ENCODE measurements at places on chromosomes 1 and 21.
A peak's percentile ranks its signal among the peaks of the same experiment; 100 is the strongest.

DNA sequence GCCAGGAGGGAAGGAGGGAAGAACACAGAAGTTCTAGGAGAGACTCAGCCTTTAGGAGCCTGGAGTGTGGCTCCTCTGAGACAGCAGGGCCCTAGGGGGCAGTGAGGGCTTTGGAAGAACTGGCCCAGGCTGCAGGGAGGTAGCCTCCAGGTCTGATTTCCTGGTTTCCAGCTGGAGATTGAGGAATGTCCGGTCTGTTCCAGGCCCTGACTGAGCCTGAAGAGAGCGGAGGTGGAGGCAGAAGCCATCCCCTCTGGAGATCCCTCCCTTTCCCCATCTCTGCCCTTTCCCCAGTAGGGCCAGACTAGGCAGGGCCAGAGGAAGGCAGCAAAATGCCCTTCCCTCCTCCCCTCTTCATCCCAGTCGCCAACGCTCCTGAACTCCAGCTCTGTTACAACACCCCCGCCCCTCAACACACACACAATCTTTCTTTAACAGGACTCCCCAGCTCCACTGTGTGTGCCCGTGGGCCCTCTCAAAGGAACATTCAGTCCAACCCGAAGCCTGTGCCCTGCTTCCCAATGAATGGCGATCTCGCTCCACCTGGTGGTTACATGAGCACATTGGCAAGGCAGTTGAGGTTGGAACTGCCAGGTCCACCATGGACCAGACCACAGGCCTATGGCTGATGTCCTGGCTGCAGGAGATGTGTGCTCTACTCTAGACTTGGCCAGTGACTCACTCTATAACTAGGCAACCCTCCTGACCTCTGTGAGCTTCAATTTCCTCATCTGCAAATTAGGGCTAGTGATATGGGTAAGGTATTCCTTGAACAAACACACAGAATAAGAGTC, 32.0 kb downstream of the MAP7D1 start:
- DNase-seq: peak; percentile 67

- DNase-seq: no peak
Observed at GRCh38 chr1:214044438-214045214, 56.9 kb downstream of the PROX1 start.

DNA sequence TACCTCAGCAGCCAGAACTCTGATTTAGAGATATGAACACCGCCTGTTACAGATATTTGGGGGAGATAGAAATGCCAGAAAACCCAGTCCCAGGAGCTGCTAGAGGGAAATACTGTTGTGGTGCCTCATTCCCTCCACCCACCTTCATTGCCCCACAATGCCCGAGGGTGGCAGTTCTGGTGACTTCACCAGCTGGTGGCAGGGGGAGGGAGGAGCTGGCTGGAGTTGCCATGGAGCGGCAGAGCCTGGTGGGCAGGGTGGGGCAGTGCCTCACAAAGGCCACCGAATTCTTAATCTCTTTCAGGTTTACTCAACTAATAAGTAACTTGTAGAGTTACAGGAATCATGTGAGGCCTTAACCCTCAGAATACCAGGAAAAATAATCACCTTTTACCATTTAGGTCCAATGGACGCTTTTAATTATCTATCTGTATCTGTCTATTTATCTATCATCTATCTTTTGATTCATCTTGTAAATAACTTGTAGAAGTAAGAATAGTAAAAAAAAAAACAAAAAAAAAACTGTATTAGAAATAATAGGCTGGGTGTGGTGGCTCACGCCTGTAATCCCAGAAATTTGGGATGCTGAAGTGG, 11.7 kb upstream of the S100A11 start:
- DNase-seq: no peak

DNA sequence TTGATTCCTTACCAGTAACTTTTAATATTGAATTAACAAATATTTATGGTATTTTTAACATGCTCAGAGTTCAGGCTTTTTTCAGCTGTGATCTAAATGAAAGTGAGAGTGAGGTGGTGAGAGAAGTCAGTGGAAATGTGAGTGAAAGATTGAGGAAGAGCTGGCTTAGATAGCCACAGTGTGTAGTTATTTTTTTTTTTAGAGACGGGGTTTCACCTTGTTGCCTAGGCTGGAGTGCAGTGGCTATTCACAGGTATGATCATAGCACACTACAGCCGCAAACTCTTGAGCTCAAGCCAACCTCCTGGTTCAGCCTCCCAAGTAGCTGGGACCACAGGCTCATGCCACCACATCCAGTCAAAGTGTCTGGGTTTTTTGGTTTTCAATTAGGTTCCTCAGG, 10.9 kb downstream of the RNF11 start:
- DNase-seq: no peak

GRCh38 chr1:179142889-179143299, 61.0 kb downstream of the TOR3A start:
- DNase-seq: peak; percentile 95

- no peak for DNase-seq
Observed at GRCh38 chr1:224333309-224333926, 3.4 kb upstream of the NVL start.

- DNase-seq: no peak
Observed at GRCh38 chr1:31934706-31935629, 3.2 kb downstream of the PTP4A2 start.

DNA sequence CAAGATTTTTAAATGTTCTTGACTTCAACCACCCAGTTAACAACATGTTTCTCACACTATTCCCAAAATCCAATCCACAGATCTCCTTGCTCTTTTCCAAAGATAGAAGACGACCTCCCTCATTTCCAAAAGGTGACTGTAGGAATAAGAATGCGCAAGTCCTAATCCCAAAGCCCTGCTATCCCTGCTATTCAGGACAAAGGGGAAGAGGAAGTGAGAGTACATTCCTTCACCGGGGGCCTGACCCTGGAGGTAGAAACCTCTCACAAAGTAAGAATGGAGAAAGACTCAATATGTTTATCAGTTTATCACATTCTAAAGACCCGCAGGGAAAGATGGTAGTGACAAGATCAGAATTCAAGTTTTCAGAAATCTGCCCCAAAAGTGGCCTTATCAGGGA, 55.7 kb downstream of the PLEKHA6 start:
- DNase-seq: no peak

DNA sequence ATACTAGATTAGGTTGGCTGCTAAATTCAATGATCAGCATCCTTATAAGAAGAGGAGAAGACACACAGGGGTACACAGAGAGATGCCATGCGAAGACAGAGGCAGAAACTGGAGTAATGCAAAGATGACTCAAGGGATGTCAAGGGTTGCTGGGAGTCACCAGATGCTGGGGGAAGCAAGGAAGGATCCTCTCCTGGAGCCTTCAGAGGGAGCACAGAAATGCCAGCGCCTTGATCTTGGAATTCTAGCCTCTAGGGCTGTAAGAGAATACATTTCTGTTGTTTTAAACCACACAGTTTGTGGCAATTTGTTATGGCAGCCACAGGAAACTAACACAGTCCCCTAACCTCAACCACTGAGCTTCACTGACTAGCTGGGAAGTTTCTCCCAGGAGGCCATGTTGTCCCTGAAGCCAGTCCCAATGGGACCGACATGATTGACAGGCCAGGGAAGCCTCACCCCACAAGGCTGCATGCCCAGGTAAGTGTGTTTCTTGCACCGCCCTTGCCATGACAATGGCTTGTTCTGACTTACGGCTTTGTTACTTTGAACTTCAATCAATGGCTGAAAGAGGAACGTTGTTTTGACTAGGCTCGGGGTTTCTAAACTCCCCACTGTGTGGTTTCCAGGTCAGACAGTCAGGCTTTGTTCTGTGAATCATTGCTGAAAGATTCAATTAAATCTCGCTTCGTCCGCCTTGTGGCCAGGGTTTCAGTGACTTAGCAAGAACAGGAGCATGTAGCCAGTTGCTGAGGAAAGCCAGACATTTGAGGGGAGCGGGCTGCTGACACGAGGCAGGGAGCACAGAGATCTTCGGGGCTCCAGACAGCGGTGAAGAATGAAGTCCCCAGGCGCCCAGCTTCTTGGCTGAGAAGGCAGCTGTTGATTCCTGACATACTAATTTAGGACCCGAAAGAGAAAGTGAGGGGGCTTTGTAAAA, 62.3 kb downstream of the RUNX1 start:
- DNase-seq: peak; percentile 46

DNA sequence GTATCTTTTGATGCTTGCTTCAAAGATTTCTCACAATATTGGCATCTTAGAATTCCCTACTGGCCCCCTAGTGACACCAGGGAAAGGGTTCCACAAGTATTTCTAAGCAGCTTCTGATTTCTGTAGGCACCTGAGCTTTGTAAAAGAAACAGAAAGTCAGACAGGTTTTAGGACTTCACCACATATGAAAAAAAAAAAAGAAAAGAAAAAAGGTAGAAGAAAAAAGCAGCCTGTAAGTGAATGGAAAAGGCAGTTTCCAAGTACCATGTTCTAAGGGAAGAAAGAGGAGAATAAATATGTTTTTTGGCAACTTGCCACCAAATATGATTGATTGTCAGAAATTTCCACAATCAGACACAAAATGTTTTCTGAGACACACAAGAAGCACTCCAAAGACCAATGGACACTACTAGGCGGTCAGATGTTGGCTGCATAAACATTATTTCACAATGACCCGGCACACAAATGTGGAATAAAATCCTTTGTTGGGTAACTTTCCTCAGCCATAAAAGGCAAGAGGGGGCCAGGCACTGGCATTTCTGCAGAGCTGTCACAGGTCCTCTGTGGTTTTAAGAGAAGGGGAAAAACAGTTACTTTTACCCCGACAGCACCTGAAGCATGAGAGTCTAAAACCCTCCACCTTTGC, 12.7 kb upstream of the CPLANE2 start:
- peak; percentile 7 for DNase-seq

DNA sequence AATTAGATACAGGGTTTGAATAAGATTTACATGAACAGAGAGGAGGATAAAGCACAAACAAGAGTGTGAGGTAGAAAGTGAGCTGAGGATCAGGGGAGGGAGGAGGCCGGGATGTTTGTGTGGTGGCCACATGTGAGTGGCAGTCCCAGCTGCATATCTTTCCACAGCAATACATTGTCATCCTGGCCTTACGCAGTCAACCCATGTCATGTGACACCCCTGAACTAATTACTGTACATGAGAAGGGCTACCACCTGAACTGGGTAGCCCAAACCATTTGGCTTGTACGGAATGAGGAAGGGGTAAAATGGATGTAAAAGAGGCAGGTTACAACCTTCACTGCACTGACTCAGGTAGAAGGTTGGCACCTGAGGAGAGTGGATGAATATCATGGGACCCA, 4.2 kb downstream of the SLAMF7 start:
- no peak for DNase-seq

- DNase-seq: no peak
Observed at GRCh38 chr1:167367705-167368104, 147.0 kb downstream of the POU2F1 start.

- no peak for DNase-seq
Observed at GRCh38 chr1:172019976-172020375, 178.7 kb downstream of the DNM3 start.

GRCh38 chr21:30216041-30216723, at the start of gene CLDN8:
Gene CLDN8, minus strand, starts transcription at chr21:30216097. Its CDS starts 172 bp downstream, at chr21:30215925.
- DNase-seq: no peak

Data from fibroblast of skin of left biceps (primary cell).